Stimulated activated CD8-positive, alpha-beta memory T cell treated with anti-CD3 and anti-CD28 coated beads, Interleukin-7, amount 100 ng/mL, for 1 hour (primary cell): ENCODE measurements at places on chromosomes 11 and 22.

DNA sequence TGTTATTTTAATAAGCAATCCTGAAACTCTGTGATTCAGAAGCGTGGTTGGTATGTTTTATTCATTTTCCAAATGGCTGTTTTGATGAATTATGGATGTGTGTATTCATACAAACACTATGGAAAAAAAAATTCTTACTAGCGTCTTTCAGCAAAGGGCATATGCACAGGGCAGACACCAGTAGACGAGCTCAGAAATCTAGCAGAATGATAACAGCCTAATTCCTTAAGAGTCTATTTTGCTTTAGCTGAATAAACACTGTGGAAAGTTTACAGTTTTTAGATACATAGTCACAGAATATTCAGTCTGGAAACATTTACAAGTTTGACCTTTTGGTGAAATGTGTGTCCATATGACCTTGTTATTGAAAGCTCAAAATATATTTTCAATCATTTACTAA, 418.8 kb upstream of the LUZP2 start:
- DNase-seq, result no peak

GRCh38 chr11:14635546-14635945, 8.1 kb upstream of the PDE3B start:
- no peak for DNase-seq

DNA sequence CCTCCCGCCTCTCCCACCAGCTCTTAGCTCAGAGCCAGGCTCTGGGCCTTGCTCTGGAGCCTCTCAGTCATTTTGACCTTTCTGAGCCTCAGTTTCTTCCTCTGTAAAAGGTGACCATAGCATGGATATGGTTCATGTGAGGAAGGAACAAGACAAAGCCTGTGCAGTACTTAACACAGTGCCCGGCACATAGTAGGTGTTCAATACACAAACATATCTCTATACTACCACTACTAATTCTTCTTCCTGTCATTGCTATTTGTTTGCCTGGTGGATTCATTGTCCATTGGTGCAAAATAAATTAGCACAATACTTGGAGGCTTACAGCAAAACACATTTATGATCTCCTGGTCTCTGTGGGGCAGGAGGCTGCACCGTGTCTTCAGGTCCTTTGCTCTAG, 21.6 kb upstream of the MPPED1 start:
- no peak for DNase-seq

DNA sequence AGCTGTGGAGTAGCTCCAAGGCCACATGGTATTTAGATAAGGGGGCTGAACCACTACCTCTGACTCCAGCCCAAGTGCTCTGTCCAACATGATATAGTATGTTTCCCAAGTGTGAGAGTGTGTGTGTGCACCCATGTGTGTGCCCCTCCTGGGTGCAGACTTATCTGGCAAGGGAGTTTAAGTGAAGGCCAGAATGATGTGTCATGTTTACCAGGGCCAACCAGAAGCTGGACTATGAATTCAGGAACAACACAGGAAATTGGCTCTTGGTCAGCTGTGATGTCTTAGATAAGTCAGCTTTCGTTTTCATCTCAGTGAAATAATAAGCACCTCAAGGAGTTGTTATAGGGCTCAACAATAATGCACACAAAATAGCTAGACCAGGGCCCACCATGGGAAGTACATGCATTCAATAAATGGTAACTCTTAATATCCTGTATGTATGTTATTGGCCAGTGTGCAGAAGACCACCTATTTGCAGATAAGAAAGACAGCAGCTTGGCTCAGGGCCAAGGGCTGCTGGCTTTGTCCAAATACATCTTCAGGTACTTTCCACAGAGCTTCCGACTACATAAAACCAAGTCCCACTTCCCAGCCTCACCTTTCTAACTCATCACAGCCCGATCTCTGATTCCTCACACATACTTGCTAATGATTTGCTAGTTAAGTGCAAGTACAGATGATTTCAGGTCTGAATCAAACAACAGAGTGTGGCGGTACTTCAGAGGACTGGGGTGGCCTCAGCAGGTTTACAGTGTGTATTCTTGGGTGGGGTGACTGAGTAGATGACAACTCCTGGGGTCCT, 120.9 kb downstream of the ME3 start:
- no peak for DNase-seq

GRCh38 chr11:118838905-118839553, 44.7 kb upstream of the CXCR5 start:
- DNase-seq, result no peak

DNA sequence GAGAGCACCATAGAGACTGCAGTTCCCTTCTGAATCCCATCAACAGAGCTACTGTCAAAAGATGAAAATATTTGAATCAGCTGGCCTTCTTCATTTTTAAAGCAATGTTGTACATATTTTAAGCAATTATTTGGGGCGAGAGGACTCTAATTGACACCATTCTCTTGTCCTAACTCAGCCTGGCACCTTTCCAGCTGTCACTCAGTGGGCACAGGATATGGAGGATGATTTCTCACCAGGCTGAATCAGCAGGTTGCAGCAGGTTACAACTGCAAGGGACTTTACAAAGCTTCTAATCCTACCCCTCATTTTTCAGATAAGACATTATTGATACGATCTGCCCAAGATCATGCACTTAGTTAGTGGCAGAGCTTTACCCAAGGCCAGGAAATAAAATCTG, 11.9 kb upstream of the WT1 start:
- DNase-seq, result no peak

DNA sequence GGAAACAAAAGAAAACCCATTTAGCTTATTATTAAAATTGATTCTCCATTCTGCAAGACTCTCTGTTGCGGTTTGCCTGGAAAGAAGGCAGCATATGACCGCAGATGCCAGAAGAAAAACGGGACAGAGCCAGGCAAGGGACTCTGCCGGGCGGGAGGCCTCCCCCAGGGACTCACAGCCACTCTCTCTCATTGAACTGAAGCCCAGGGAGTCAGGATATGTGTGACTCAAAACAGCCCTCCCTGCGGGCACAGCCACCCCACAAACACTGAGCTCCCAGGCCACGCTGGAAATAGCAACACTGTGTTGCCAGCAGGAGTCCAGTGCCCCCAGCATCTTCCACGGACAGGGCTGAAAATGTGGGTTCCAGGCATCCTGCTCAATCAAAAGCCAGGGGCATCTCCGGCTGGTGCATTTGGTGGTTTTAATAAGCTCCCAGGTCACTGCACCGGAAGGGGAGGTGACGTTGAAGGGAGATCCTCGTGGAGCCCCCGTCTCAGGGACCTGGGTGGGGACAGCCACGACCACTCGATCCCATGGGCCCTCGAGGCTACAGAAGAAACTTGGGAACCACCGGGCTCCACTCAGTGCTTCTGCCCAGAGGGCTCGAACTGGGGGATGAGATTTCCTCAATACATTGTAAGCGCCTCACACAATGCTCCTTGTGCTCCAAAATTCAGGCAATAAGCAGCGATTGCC, 624.5 kb downstream of the TBC1D22A start:
- no peak for DNase-seq

DNA sequence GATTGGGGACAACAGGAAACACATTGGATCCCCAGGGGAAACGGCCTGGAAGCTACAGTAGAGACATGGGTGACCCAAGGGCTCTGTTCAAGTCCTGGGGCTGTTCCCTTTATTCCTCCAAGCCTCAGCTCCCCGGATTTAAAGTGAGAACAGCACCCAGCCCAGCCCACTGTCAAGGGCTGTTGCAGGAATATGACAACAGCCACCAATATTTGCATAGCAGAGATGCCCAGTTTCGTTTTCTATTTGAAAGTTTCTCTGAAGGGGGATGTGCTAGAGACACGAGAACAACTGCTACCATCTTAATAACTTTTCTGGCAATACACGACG, 81.1 kb upstream of the WNT7B start:
- no peak for DNase-seq

DNA sequence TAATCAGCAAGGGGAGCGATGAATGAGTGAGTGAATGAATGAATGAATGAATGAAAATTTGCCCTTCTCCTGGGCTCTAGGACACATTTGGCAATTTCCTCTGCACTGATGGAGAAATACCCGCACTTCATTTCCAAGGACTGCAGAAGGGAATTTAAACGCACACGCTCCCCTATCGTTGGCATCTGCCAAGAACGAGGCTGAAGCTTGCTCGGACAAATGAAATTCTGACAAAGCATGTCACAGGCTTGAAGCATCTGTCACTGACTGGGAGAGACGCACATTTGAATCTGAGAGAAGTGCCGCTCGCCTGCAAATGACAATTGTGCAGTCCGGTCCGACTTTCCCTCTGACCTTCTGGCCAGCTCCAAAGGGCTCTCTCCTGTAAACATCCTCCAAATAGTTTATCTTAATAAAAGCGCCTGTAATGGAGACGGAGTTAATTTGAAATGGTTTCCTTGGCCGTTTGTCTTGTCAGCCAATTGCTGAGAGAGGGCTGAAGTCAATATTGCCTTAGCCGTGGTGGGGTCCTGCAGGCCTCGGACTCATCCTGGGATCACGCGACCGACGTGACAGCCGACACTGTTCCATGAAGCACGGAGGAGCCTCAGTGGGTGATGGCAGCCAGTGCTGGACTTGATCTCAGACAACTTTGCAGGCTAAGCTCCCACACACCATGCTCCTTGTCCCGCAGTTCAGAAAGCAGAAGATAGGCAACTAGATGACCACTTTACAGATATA, 260.7 kb downstream of the MN1 start:
- DNase-seq, result no peak

GRCh38 chr11:9992306-9992705, 301.7 kb downstream of the SBF2 start:
- no peak for DNase-seq

- DNase-seq, result no peak
Measured at GRCh38 chr11:57230316-57230715, 6.7 kb downstream of the APLNR start.

DNA sequence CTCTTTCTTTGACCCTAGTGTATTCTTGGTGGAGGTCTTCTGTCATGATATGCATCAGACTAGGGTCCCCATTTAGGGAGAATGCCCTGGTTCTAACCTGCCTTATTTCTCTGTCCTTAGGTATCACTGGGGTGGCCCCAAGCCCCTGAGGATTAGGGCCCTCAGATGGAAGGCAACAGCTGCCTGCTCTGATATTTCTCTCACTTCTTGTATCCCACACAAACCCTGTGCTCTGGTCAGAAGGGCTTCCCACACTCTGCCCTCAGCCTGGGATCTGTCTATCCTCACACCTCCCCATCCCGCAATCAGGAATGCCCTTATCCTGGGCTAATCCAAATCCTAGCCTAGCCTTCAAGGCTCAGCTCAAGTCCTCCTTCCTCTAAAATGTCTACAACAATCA, 75.5 kb downstream of the KCNC1 start:
- no peak for DNase-seq

- no peak for DNase-seq
Measured at GRCh38 chr22:35533365-35534029, 7.1 kb upstream of the RASD2 start.

- DNase-seq, result no peak
Measured at GRCh38 chr11:120649316-120649715, 137.8 kb downstream of the GRIK4 start.

DNA sequence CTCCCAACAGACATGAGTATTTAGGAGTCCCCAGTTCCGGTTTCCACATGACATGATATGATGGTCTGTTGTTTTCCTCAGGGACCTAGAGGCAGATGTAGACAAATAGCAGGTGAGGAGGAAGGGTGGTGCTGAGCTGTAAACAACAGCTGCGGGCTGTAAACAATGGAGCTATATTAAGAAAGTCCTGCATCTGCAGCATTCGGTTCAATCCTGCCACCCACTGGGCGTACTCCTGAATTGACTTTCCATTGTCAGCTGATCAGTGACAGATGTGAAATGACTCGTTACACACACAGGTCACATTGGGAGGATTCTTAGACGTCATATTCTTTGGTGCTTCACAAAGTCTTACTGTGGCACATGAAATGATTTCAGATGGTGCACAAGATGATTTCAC, 26.8 kb upstream of the RAG1 start:
- DNase-seq, result no peak

GRCh38 chr11:27700351-27701301, at the start of gene BDNF:
BDNF (minus strand) TSS chr11:27700455; CDS start chr11:27658564, 41,891 bp downstream.
- DNase-seq, result no peak

GRCh38 chr11:76978239-76978638, 56.0 kb upstream of the B3GNT6 start:
- no peak for DNase-seq

- DNase-seq, result no peak
Measured at GRCh38 chr11:74297484-74297883, 14.0 kb downstream of the P4HA3 start.

DNA sequence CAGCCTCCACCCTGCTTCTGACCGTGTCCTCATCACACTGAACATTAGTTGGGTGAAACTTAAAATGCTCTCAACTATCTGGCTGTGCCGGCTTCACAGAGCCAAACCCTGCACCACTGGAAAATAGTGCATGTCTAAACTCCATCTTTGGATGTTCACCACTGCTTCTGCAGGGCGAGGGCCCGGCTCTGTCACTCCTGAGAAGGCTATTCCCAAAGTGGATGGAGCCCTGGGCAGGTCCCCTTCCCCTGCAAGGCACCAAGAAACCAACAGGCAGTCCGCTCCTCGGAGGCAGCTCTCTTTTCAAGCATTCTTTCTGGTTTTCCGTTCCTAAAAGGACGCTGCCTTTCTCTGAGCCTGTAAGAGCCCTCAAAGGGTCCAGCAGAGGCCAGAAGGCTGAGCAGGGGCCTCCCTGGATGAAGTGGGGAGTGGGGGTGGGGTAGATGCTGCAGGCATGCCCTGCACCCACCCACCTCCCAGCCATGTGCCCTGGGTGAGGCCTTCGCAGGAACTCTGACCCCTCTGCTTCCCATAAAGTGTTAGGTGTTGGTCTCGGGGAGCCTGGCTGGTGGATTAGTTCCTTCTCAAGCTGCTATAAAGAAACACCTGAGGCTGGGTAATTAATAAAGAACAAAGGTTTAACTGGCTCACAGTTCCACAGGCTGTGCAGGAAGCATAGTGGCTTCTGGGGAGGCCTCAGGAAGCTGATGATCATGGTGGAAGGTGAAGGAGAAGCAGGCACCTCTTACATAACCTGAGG, 23.3 kb downstream of the LINC01488 start:
- no peak for DNase-seq

DNA sequence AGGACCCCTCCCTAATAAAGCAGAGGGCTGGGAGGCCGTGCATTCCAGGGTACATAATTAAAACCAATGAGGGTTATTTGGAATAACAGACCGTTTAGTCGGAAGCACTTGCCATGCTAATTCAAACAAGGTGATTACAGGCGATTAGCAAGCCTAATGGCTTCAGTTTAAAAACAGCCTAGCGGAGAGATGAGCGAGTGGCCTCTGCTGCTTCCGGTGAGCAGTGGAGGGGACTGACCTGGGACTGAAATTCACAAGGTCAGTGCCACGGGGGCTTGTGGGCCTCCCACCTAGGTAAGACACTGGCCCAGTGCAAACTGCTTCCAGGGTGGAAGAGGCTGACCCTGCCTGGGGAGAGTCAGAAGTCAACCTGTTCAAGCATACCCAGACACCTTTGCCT, 56.8 kb upstream of the ALX4 start:
- no peak for DNase-seq

DNA sequence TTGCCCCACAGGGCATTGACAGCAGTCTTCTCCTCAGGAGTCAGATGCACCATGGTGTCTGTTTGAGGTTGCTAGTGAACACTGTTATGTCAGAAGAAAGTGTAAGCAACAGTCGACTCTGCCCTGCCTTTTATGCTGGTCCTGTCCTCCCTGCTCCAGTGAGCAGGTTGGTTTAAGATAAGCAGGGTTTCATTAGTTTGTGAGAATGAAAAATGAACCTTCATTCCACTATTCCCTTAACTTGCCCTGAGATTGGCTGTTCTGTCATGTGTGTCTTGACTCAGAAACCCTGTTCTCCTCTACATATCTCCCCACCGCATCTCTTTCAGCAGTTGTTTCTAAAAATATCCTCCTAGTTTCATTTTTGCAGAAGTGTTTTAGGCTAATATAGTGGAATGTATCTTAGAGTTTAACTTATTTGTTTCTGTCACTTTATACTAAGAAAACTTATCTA, at the start of gene HBD:
HBD (minus strand) TSS at position 103 of the 454 bp plus-strand sequence; CDS start at position 53, 50 bp downstream.
- no peak for DNase-seq
